IMR-90 (cell line): ENCODE measurements at places on chromosomes 5 and 9. TPM values are rescaled to one million over a fixed set of nuclear protein-coding genes. Genes with fewer than 3 reads are reported as not detected.

DNA sequence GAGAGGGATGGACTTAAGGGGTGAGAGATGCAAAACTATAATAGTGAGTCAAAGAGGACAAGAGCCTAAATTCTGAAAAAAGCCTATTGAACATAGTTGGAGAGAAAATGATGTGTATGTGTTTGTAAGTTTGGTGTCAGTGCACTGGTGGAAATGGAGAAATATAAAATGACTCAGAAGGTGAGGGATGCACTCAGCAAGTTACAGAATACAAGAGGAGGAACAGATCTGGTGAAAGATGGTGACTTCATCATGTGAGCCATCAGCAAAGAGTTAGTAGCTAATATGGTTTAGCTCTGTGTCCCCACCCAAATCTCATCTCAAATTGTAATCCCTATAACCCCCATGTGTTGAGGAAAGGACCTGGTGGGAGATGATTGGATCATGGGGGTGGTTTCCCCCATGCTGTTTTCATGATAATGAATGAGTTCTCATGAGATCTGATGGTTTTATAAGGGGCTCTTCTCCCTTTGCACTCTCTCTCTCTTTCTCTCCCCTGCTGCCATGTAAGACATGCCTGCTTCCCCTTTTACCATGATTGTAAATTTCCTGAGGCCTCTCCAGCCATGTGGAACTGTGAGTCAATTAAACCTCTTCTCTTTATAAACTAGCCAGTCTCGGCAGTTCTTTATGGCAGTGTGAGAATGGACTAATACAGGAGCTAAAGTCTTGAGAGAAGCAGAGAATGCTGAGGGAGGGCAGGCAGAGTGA is 30.4 kb upstream of the FYB1 start:
- DNase-seq = no peak
- H3K4me3 ChIP-seq = no peak overlapping the region

DNA sequence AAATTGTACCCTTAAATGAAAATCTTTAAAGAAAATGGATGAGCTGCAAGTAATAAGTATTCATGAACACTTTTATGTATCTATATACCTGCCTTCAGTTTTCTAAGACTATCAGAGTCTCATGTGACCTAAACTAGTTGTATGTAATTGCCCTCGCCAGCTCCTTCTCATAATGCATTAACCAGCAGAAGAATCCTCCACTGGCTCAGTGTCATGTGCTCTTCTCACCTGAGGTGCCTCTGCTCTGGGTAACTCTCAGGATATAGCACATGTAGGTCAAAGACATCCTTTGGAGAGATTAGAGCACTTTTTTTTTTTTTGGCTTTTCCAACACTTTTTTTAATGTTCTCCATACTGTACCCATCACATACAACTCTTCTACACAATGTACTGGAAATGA is 183.7 kb upstream of the GNA14 start:
- H3K36me3 ChIP-seq = no peaks in the 10 kb centered on the region
- H3K4me3 ChIP-seq = no peak overlapping the region
- H3K27ac ChIP-seq = no peak overlapping the region
- DNase-seq = no peak
- no peaks in the 10 kb centered on the region for H3K27me3 ChIP-seq

GRCh38 chr5:14721990-14722656 is 57.6 kb downstream of the OTULIN start:
- DNase-seq = peak; percentile 53
- H3K27me3 ChIP-seq = no peaks in the 10 kb centered on the region
- H3K27ac ChIP-seq = no peak overlapping the region

DNA sequence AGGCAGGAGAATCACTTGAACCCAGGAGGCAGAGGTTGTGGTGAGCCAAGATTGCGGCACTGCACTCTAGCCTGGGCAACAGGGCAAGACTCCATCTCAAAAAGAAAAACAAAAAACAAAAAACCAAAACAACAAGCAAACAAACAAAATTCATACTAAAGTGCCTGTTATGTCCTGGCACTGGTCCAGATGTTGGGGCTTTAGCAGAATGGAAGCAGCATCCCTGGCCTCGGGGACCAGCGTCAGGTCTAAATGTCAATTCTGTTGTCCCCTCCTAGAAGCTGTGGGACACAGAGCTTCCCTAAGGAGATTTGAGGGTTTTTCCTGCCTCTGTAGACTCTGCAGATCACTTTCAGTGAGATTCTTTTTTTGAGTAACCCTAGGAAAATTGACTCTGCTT is 26.2 kb downstream of the PPARGC1B start:
- H3K4me1 ChIP-seq = no peaks in the 10 kb centered on the region
- H3K27ac ChIP-seq = no peak overlapping the region

TAF11L10 gene
- total RNA-seq = not detected in 2 replicates

GRCh38 chr5:115109840-115110239 is 59.9 kb downstream of the TRIM36 start:
- DNase-seq = no peak
- no peak overlapping the region for H3K4me3 ChIP-seq
- H3K4me1 ChIP-seq = no peaks in the 10 kb centered on the region
- H3K36me3 ChIP-seq = no peaks in the 10 kb centered on the region
- peaks cover 2% of the 10 kb centered on the region; the same call in 1 of the 2 replicates for H3K27me3 ChIP-seq

TPM2 gene
- 960 and 1,994 TPM in 2 replicates for total RNA-seq

- DNase-seq = no peak
- no peak overlapping the region for H3K4me3 ChIP-seq
- H3K27ac ChIP-seq = no peak overlapping the region
- no peaks in the 10 kb centered on the region for H3K27me3 ChIP-seq
- H3K4me1 ChIP-seq = no peaks in the 10 kb centered on the region
Measured at GRCh38 chr9:81072758-81073157, 616.6 kb downstream of the TLE1 start.

- DNase-seq = no peak
- H3K4me1 ChIP-seq = peaks cover 7% of the 10 kb centered on the region
- H3K4me3 ChIP-seq = no peak overlapping the region
- no peaks in the 10 kb centered on the region for H3K27me3 ChIP-seq
- no peak overlapping the region for H3K27ac ChIP-seq
Measured at GRCh38 chr9:33227008-33227398, 13.0 kb upstream of the SPINK4 start.

TYRP1 gene
- total RNA-seq = 0.83 and 0.90 TPM in 2 replicates

GRCh38 chr5:109567374-109568044 is 122.2 kb upstream of the MAN2A1 start:
- no peaks in the 10 kb centered on the region for H3K36me3 ChIP-seq
- no peaks in the 10 kb centered on the region for H3K27me3 ChIP-seq
- peak; percentile 28 for DNase-seq
- no peak overlapping the region for H3K27ac ChIP-seq
- H3K4me3 ChIP-seq = no peak overlapping the region
- no peaks in the 10 kb centered on the region for H3K4me1 ChIP-seq

FBN2 gene
- total RNA-seq = 67.5 and 69.0 TPM in 2 replicates

PCDHA6 gene
- total RNA-seq = under 0.01 TPM in 1 of 2 replicates, not detected in the other

DNA sequence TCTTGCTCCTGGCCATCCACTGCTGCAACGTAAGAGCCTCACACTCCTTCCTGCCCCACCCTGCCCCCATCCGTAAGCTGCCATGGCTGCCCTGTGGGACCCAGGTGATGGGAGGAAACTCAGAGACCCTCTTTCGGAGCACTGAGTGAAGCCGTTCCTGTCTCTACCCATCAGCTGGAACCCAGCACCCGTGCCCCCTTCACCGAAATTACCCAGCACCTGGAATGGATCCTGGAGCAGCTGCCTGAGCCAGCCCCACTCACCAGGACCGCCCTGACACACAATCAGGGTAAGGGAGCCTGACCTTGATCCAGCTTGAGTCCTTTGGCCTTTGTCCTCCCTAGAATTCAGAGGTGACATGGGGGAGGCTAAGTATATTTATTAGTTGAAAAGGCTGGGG is 3.2 kb downstream of the TESK1 start:
- peaks cover 1% of the 10 kb centered on the region; the same call in 1 of the 2 replicates for H3K27me3 ChIP-seq
- DNase-seq = no peak
- H3K36me3 ChIP-seq = peaks cover 27% of the 10 kb centered on the region
- H3K4me3 ChIP-seq = no peak overlapping the region
- no peak overlapping the region for H3K27ac ChIP-seq

- no peak for DNase-seq
- H3K27me3 ChIP-seq = no peaks in the 10 kb centered on the region
- H3K27ac ChIP-seq = no peak overlapping the region
- H3K4me1 ChIP-seq = peaks cover 3% of the 10 kb centered on the region; the same call in 1 of the 2 replicates
- H3K36me3 ChIP-seq = no peaks in the 10 kb centered on the region
Measured at GRCh38 chr5:158054223-158055110, 195.5 kb upstream of the CLINT1 start.

LRRTM2 gene
- total RNA-seq = 1.9 and 2.0 TPM in 2 replicates

- H3K4me3 ChIP-seq = peak overlapping the region; percentile 97
- peaks cover 7% of the 10 kb centered on the region for H3K4me1 ChIP-seq
- H3K36me3 ChIP-seq = peaks cover 9% of the 10 kb centered on the region
- peak overlapping the region; percentile 100 for H3K27ac ChIP-seq
Measured at GRCh38 chr5:143402553-143403333, 743 bp downstream of the NR3C1 start.

DNA sequence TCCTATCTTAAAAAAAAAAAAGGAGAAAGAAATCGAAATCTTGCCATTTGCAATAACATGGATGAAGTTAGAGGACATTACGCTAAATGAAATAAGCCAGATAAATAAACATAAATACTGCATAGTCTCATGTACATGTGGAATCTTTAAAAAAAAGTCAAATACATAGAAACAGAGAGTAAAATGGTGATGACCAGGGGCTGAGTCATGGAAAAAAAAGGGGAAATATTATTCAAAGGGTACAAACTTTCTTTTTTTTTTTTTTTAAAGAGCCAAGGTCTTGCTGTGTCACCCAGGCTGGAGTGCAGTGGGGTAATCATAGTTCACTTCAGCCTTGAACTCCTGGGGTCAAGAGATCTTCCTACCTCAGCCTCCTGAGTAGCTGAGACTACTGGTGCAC is 310.1 kb downstream of the ZNF608 start:
- no peak overlapping the region for H3K27ac ChIP-seq
- no peaks in the 10 kb centered on the region for H3K36me3 ChIP-seq
- peak; percentile 75 for DNase-seq

CDKN2B-AS1 gene
- 1.1 and 1.7 TPM in 2 replicates for total RNA-seq

RNF183 gene
- not detected in 2 replicates for total RNA-seq

GRCh38 chr9:21993893-21994555 is at the start of gene CDKN2A:
CDKN2A (minus strand) TSS chr9:21994392.
- H3K4me3 ChIP-seq = peak within 1 kb of the TSS; percentile 77
- H3K4me1 ChIP-seq = peaks cover 9% of the 10 kb centered on the region
- H3K27ac ChIP-seq = peak within 1 kb of the TSS; percentile 90
- DNase-seq = peak; percentile 31
- H3K27me3 ChIP-seq = no peaks in the 10 kb centered on the region
